ENCODE measurements at places on chromosomes 1 and 21.

- no peak for DNase-seq
Observed at GRCh38 chr1:76343356-76343755, 268.8 kb downstream of the ST6GALNAC3 start.

DNA sequence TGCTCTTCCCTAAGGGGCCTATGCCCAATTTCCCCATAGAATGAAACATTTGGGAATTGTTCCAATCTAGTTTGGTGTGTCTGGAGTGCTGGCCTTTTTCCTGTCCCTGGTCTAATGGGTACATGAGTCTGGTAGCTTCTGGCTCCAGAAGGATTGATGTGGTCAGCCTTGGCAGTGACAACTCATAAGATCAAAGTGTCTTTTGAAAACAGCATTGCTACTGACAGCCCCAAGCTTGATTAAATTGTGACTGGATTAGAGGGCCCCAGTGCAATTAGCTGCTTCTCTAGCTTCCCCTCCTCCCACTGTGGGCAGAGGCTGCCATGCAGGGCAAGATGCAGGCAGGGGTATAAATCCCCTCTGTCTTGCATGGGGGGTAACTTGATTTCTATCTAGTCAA, 130.9 kb downstream of the UCK2 start:
- no peak for DNase-seq

DNA sequence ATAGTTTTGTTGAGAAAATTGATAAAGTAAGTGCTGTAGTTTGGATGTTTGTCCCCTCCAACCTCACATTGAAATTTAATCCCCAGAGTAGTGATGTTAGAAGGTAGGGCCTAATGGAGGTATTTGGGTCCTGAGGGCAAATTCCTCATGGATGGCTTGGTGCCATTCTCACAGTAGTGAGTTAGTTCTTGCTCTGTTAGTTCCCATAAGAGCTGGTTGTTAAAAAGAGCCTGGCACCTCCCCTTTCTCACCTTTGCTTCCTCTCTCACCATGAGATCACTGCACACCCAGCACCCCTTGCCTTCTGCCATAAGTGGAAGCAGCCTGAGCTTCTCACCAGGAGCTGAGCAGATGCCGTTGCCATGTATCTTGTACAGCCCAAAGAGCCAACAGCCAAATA, 354.8 kb upstream of the NFIA start:
- DNase-seq, result no peak

DNA sequence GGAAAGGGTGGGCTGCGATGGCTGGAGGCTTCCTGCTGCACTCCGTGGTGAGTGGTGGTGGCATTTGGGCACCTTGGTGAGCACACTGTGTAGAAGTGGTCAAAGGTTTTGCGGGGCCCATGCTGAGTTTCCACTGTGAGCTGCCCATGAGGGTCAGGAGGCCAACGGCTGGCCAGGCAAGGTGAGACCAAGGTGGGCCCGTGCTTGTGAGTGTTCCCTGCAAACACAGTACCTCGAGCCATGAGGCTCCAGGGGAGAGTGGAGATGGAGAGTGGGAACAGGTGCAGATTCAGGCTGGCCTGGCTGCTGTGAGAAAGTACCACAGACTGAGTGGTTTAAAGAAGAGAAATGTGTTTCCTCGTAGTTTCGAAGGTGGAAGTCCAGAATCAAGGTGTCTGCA, 40.8 kb downstream of the AJAP1 start:
- DNase-seq, result no peak

DNA sequence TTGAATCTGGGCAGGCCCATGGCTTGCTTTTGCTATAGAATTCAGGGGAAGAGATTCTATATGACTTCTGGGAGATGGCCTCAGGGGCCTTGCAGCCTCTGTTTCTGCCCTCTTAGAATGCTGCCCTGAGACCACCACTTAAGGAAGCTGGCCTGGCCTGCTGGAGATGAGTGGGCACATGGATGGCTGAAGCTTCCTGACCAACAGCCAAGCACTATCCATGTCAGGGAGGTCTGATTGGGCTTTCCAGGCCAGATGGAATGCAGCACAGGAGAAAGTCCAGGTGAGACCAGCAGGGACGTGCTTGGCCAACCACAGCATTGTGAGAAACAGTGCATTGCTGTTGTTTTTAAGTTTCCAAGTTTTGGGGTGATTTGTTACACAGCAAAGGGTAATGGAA, 308.1 kb downstream of the PTPRU start:
- no peak for DNase-seq

DNA sequence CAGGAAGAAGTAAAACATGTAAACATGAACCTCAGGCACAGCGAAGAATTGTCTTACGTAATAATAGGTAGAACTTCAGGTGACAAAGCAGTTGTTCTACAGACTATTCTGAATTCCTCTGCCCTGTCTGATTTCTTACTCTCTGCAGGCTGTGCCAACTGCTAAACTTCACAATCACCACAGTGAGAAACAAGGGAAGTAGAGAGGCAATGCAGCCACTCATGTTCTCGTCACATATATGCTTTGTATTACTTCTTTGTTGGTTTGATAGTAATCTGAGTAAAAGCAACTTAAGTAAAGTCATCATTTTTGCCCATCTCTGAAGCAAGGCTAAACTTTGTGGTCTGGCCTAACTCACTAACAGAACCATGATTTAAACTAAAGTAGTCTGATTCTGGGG, 21.9 kb downstream of the PIGK start:
- DNase-seq, result no peak

- DNase-seq, result no peak
Observed at GRCh38 chr1:156577550-156577949, 2.0 kb upstream of the TTC24 start.

- no peak for DNase-seq
Observed at GRCh38 chr1:85363521-85363920, 87.1 kb upstream of the BCL10 start.

GRCh38 chr1:240170266-240170665, 78.6 kb downstream of the FMN2 start:
- no peak for DNase-seq

GRCh38 chr1:25825605-25826004, 5.9 kb downstream of the MTFR1L start:
- no peak for DNase-seq

DNA sequence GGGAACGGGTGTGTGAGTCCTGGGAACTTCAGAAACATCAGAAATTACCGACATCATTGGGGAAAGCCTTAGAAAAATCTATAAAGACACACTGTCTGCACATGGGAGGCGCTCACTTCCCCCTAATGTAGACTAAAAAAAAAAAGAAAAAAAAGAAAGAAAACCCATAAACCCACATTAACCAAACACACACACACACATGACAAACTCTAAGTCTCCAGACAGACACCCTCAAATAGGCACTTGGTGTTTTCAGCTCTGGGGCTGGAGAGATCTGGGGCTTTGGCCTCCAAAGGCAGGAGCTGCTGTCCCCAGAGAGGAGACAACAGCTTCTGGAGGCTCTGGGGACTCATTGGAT, 13.2 kb upstream of the SDHB start:
- DNase-seq, result no peak

GRCh38 chr1:29708796-29709703, 472.7 kb downstream of the PTPRU start:
- no peak for DNase-seq

DNA sequence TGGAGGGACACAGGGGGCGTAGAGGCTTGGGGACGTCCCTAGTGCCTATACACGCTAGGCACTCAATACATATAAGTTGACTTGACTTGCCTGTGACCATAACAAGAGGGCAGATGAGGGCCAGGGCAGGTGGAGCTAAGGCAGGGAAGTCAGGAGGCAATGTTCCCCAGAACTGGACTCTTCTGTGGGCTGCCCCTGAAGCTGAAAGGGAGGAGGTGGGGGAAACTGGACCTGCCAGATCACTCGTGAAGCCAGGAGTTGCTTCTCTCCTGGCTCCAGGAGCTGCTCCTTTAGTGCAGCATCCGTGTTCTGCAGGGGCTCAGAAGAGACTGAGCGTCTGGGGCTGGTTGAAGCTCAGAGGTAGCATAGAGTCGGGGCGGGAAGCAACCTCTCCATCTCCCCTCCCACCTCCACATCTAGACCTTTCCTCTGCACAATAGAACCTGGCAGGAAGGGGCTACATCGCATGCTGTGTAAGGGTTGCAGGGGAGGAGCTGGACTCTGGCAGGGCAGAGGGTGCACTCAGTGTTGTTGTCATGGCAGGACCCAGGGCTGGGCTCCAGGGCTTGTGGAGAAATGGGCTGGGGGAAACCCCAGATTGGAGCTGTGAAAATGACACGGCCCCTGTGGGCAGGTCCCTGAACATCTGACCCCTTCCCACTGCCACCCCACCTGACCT, 2.9 kb upstream of the SEMA4A start:
- DNase-seq, result no peak

DNA sequence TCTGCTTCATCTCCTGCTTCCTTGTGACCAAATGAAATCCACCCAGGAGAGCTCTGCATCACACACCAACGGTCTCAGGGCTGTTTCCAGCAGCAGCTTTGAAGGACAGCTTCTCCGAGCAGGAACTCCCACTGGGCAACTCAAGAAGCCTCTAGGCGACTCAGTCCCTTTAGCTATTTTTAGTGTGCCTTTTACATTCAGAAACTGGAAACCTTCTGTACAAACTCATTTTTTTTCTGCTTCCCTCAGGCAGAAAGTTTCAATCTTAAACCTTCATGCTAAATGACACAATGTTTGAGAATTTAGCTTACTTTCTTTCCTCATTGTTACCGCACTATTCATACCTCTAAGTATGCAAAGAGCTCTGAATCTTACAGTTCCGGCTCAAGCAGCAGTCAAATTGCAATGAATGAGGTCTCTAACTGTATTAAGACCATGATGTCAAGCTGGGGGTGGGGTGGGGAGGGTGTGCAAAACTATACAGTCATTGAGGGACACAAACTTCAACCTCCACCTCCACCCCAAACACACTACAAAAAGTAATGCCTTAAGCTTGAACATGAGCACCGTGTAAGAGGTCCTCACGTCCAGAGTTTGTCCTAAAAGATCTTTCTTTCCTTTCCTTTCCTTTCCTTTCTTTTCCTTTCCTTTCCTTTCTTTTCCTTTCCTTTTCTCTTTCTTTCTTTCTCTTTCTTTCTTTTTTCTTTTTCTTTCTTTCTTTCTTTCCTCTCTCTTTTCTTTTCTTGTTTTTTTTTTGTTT, 16.4 kb upstream of the TARBP1 start:
- DNase-seq, result no peak

- no peak for DNase-seq
Observed at GRCh38 chr1:5974631-5975030, 17.6 kb downstream of the NPHP4 start.

DNA sequence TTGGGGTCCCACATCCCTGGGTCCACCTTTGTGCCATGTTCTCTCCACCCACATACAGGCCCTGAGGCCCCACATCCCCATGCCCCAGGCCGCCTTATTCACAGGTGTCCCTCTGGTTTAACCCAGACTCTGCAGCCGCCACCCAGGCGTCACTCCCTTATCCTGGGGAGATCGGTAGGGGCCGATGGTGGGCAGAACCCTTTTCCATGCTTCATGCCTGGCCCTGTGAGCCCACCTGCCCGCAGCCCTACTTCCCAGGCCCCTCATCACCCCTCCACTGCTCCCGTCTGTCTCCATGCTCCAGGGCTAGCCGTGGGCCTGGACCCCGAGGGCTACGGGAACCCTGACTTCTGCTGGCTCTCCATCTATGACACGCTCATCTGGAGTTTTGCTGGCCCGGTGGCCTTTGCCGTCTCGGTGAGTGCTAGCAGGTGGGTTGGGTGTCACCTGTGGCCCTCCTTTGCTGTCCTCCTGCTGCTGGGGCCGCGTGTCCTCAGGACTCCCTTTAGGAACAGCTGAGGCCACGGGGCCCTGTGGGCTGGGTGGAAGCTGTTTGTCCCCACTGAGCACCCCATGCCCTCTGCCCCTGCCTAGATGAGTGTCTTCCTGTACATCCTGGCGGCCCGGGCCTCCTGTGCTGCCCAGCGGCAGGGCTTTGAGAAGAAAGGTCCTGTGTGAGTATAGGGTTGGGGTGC, 12.2 kb downstream of the PSRC1 start:
- no peak for DNase-seq

- DNase-seq, result peak; percentile 25
Observed at GRCh38 chr1:49298304-49298703, 521.6 kb upstream of the BEND5 start.

DNA sequence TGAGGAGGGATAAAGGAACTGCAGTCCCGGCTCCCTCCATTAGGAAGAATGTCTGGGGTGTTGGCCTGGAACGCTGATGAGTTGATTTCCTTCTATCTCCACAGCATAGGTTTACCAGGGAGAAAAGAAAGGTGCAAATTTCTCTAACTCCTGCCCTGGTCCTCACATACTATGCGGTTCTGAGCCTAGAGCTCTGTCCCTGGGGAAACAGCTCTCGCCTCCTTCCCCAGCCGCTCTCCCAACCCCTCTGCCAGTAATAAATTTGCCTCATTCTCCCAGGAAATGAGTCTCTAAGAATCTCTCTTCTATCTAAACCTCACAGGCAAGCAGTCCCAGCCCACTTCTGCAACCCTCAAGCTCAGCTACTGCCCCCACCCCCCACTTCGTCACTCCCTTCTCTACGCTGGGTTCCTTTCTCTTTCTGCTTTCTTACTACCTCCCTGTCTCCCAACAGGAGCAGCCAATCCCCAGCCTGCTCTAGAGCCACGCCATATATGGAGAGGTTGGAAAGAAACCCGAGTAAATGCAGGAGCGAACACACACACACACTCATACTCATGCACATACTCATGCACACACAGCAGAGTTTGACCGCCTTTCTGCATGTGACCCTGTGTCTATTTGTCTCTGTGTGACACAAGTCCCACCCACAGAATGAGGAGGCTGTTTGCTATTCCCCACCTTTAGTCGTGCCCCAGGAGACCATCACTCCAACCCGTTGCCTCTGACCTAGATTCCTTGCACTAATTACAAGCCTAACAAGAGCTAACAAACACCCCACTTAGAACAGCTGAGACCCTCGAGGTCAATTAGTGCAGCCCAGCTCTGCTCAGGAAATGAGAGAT, 13.4 kb downstream of the PLEKHO1 start:
- DNase-seq, result peak; percentile 61

DNA sequence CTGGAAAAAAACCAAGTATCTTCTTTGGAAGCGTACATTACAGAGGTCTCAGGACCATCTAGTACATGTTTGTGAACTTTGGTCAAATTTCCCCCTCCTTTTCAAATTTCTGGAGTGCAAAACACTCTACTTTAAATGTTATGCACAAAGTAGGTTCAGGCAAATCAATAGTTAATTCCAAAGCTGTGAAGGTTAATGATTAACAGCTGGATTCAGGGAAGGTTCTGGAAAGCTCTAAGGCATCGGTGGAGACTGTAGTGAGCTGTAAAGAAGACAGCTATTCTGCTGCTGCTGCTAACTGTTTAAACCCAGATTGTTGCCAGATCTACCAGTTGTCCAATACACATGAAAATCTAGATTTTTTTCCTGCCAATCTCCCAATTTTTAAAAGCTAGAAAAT, 70.9 kb downstream of the ELAVL4 start:
- no peak for DNase-seq

- no peak for DNase-seq
Observed at GRCh38 chr21:31537872-31538576, 121.5 kb upstream of the SOD1 start.

DNA sequence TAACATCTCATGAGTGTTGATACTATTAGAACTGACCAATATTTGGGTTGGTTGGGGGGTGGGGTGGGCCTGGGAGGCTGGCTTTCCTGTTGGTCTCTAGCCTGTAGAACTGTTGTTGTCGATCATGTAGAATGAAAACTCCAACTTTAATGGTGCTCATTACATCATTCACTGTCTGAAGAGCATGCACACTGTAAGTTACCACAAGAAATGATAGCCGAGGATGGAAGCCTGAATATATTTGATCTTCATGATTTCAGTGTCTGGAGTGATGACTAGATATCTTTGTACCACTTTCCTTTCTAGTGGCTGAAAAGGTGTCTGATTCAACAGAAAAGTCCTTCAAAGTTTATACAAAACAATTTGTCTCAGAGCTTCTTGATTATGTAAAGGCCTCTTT, 123.6 kb downstream of the XCL2 start:
- no peak for DNase-seq
